Uterus (tissue), 4 donors: ENCODE measurements at places on chromosomes 7 and 10. TPM values are rescaled to one million over a fixed set of nuclear protein-coding genes. Genes with fewer than 3 reads are reported as not detected.

- H3K4me3 ChIP-seq, result no peak overlapping the region
- no peaks in the 10 kb centered on the region for H3K36me3 ChIP-seq
- no peak for DNase-seq
- H3K27ac ChIP-seq, result no peak overlapping the region
These were observed 6.5 kb downstream of the MDH2 start for GRCh38 chr7:76054123-76055120.

- H3K36me3 ChIP-seq, result no peaks in the 10 kb centered on the region
- no peak for DNase-seq
These were observed 54.4 kb downstream of the ZNF503 start for GRCh38 chr10:75347186-75347585.

DNA sequence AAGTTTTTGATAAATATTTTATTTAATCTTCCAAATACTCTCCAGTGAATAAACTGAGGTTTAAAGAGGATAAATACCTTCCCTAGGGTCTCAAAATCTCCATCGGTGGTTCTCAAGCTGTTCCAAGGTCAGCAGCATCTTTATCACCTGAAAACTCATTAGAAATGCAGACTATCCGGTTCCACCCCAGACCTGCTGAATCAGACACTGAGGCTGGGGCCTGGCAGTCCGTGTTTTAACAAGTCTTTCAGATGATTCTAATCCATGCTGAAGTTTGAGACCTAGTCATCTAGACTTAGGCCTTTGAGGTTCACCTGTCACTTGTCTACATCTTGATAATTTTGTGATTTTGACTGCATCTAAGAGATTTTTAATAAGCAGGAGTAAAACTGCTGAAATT is 37.5 kb downstream of the PLEKHA8 start:
- no peak overlapping the region for H3K27ac ChIP-seq
- H3K4me1 ChIP-seq, result no peaks in the 10 kb centered on the region
- no peak overlapping the region for H3K4me3 ChIP-seq
- no peak for DNase-seq
- no peaks in the 10 kb centered on the region for H3K36me3 ChIP-seq

GRCh38 chr10:110460111-110460809 is 37.4 kb upstream of the DUSP5 start:
- H3K27ac ChIP-seq, result no peak overlapping the region
- DNase-seq, result peak; percentile 29
- H3K4me3 ChIP-seq, result no peak overlapping the region

DNA sequence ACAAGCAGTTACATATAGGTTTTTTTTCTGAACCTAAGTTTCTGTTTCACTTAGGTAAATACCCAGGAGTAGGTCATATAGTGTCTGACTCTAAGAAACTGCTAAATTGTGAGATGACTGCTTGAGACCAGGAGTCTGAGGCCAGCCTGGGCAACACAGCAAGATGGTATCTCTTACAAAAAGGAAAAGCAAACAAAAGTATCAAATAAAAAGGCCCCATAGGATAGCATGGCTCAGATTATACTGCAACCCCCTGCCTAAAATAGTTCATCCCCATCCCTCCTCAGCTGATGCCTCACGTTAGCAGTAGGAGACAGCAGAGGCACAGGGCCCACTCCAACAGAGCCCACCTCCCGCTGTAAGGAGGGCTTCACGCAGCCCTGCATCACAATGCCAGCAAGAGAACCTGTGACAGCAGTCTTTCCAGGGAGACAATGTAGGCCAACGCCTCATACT is 90.3 kb downstream of the SRPK2 start:
- no peak for DNase-seq
- no peak overlapping the region for H3K4me3 ChIP-seq
- no peaks in the 10 kb centered on the region for H3K4me1 ChIP-seq
- H3K27me3 ChIP-seq, result no peaks in the 10 kb centered on the region
- H3K27ac ChIP-seq, result no peak overlapping the region
- no peaks in the 10 kb centered on the region for H3K36me3 ChIP-seq

DNA sequence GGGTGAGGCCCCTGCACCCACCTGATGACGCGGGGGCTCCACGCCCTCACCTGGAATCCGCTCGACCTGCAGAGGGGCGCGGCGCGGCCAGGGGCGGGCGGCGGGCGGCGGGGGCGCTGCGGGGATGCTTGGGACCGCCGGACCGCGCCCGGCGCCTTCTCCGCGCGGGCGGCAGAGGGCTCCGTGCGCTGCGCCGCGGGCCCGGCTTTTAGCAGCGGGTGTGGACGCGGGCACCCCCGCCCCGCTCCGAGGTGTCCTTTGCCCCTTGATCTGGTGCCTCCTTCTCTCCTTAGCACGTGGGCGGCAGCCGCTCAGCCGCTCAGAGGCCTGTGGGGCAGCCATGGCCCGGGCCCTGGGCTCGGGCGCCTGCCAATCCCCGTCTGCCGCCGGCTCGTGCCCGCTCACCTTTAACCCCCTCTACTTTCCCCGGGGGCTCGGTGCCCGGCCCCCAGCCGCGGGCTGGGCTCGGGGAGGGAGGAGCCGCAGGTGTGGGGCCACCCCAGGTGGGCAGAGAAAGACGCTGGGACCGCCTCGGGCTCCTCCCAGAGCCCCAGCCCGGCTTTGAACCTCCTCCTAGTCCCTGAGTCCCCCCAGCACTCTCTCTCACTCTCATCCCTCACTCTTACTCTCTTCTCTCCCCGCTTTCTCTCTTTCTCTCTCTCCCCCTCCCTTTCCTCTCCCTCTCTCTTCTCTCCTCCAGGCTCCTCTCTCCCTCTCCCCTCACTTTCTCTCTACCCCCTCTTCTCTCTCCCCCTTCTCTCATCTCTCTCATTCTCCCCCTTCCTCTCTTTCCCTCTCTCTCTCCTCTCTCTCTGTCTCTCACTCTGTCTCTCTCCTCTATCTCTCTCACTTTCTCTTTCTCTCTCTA is 19.7 kb upstream of the VPS37D start:
- H3K27ac ChIP-seq, result no peak overlapping the region
- no peak for DNase-seq
- H3K4me3 ChIP-seq, result peak overlapping the region; percentile 38
- H3K27me3 ChIP-seq, result peaks cover 5% of the 10 kb centered on the region
- no peaks in the 10 kb centered on the region for H3K4me1 ChIP-seq
- no peaks in the 10 kb centered on the region for H3K36me3 ChIP-seq

DNA sequence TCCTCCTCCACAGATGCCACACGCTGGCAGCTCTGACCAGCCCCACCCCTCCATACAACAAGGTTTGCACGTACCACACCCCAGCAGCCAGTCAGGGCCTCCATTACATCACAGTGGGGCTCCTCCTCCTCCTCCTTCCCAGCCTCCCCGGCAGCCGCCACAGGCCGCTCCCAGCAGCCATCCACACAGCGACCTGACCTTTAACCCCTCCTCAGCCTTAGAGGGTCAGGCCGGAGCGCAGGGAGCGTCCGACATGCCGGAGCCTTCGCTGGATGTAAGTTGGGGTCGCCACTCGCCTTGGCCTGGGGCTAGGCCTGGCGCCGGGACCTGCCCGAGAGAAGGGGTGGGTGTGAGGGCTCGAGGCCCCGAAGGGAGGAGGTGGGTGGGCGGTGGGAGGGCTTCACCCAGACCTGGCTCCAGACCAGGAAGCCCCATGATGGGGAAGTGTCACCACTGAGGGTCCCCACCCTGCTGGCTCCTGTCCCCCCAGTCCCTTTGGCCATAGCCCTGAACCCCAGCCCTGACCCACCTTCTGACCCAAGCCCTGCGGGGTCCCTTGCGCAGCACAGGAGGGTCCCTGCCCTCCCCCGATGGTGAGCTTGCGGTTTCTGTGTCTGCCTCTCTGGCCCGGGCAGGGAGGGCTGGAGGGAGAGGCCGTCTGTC is 36.2 kb upstream of the PPIF start:
- H3K4me1 ChIP-seq, result no peaks in the 10 kb centered on the region
- no peak for DNase-seq
- H3K36me3 ChIP-seq, result no peaks in the 10 kb centered on the region
- no peaks in the 10 kb centered on the region for H3K27me3 ChIP-seq
- no peak overlapping the region for H3K4me3 ChIP-seq

GRCh38 chr7:132508724-132509353 is 67.4 kb downstream of the PLXNA4 start:
- H3K4me3 ChIP-seq, result no peak overlapping the region
- H3K27me3 ChIP-seq, result no peaks in the 10 kb centered on the region
- no peak for DNase-seq
- no peaks in the 10 kb centered on the region for H3K36me3 ChIP-seq

DNA sequence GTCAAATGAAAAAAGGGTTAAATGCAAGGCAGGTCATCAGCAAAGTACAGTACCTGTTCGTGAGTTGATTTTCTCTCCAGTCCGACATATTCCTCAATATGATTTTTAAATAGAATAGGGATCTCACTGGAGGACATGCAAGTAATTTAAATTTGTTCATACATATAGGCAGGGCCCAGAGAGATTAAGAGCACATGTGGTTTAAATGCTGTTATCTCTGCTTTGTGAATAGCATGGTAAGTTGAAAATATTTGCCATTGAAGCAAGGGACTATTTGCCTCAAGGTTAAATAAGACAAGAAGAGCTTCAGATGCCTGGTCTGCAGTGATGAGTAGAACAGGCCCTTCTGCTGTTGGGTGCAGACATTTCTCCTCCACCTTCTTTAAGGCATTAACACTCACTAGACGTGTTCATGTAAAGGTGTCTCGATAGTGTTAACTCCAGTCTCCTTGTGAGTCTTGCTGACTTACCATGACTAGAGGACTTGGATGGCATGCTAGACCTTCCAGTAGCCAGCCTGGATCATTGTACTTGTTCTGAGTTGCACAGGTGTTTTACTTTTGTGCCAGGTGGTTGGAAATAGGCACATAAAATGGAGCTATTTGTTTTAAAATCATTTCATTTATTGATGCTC is 15.6 kb upstream of the AKR1C3 start:
- no peak for DNase-seq
- H3K4me3 ChIP-seq, result no peak overlapping the region
- no peaks in the 10 kb centered on the region for H3K36me3 ChIP-seq
- H3K27ac ChIP-seq, result no peak overlapping the region

- H3K27ac ChIP-seq, result no peak overlapping the region
- H3K4me1 ChIP-seq, result peaks cover 9% of the 10 kb centered on the region
- H3K36me3 ChIP-seq, result no peaks in the 10 kb centered on the region
- no peak for DNase-seq
These were observed 234.2 kb upstream of the LRRN3 start for GRCh38 chr7:110856704-110857103.

DNA sequence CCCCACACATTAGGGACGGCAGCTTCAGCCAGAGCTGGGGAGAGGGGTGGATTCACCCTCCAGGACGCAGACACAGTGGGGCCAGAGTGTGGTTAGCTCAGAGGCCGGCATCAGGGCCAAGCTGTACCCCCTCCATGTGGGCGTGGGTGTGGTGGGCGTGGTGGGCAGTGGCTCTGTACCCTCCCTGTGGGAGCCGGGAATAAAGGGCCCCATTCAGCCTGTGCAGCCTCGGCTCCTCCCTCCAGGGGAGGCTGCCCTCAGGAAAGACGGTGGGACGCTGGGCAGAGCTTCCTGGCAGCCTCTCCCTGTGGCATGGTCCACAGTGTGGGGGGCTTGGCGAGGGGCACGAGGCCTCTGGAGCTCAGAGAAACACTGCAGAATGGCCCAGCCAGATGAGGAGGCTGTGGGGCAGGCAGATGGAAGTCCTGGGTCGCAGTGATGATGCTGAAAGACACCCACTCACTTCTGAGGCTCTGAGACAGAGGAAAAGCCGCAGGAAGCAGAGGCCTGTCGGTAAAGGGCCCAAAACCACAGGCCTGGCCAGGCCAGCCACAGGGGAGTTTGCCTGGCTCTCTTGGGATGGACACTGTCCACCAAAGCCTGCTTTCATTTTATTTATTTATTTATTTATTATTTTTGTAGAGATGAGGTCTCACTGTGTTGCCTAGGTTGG is 108.0 kb downstream of the SH3PXD2A start:
- no peak overlapping the region for H3K27ac ChIP-seq
- no peaks in the 10 kb centered on the region for H3K27me3 ChIP-seq
- no peak overlapping the region for H3K4me3 ChIP-seq
- H3K4me1 ChIP-seq, result no peaks in the 10 kb centered on the region

GRCh38 chr7:74473116-74473515 is 19.4 kb downstream of the GTF2IRD1 start:
- H3K27ac ChIP-seq, result no peak overlapping the region
- H3K36me3 ChIP-seq, result no peaks in the 10 kb centered on the region
- no peaks in the 10 kb centered on the region for H3K27me3 ChIP-seq

GRCh38 chr7:24755541-24756407 is 1.5 kb downstream of the GSDME start:
- peak overlapping the region; percentile 93 for H3K27ac ChIP-seq
- no peaks in the 10 kb centered on the region for H3K36me3 ChIP-seq
- no peak for DNase-seq
- H3K4me1 ChIP-seq, result no peaks in the 10 kb centered on the region
- no peak overlapping the region for H3K4me3 ChIP-seq

- peak; percentile 35 for DNase-seq
- H3K27me3 ChIP-seq, result no peaks in the 10 kb centered on the region
- H3K4me1 ChIP-seq, result peaks cover 11% of the 10 kb centered on the region
- no peaks in the 10 kb centered on the region for H3K36me3 ChIP-seq
- no peak overlapping the region for H3K4me3 ChIP-seq
These were observed 349.9 kb downstream of the KCNMA1 start for GRCh38 chr10:77287647-77288120.

H2BK1 gene
- not detected for total RNA-seq

ASZ1 gene
- not detected for total RNA-seq

HMX2 gene
- total RNA-seq, result not detected

NT5C3A gene
- 44.1 TPM for total RNA-seq
